ENCODE measurements at places on chromosomes 11 and 22.

- DNase-seq = no peak
Observed at GRCh38 chr11:100860318-100861155, 173.4 kb downstream of the ARHGAP42 start.

DNA sequence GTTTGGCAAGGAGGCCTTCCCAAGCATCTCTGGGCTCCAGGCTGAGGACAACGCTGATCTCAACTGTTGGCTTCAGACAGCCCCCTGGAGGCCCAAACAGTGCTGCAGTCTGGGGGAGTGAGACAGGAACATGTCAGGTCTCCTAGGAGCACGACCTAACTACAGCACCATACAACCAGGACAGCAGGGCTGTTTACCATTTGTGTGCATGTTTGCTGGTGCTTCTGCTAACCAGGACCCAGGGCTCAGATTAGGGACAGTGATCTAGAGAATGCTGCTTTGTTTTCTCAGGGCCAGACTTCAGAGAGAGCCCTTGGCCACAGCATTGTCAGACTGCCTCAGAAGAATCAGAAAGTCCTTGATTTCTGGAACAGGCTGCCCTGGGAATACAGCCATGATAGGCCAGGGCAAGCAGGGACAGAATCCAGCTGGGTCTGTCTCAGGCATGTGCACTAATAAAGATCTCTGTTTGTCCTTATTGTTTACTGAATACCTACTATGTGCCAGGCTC is 126.5 kb downstream of the VPREB1 start:
- no peak for DNase-seq

- DNase-seq = peak; percentile 32
Observed at GRCh38 chr11:111422494-111423249, 43.6 kb upstream of the POU2AF1 start.

- no peak for DNase-seq
Observed at GRCh38 chr11:108877178-108877577, 212.3 kb downstream of the DDX10 start.

DNA sequence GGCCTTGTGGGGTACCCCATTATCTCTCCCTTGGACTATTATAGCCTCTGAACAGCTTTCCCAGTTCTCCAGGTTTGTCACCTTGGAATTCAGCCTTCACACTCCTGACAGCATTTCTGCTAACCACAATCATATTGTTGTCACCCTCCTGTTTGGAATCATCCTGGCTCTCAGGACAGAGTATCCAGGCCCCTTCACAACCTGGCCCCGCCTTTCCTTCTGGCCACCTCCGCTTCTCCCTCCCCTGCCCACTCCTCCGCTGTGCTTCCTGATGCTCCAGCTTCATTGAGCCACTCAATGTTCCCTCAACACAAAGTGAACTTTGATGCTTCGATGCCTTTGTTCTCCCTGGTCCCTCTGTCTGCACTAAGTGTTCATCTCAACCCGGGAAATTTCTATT is 3.1 kb downstream of the GPR83 start:
- no peak for DNase-seq

- no peak for DNase-seq
Observed at GRCh38 chr11:59778122-59778521, 22.9 kb downstream of the STX3 start.

GRCh38 chr22:43185860-43186261 is 1.1 kb downstream of the TTLL12 start:
- no peak for DNase-seq

- DNase-seq = peak; percentile 88
Observed at GRCh38 chr11:95254131-95254704, 23.2 kb upstream of the SESN3 start.

DNA sequence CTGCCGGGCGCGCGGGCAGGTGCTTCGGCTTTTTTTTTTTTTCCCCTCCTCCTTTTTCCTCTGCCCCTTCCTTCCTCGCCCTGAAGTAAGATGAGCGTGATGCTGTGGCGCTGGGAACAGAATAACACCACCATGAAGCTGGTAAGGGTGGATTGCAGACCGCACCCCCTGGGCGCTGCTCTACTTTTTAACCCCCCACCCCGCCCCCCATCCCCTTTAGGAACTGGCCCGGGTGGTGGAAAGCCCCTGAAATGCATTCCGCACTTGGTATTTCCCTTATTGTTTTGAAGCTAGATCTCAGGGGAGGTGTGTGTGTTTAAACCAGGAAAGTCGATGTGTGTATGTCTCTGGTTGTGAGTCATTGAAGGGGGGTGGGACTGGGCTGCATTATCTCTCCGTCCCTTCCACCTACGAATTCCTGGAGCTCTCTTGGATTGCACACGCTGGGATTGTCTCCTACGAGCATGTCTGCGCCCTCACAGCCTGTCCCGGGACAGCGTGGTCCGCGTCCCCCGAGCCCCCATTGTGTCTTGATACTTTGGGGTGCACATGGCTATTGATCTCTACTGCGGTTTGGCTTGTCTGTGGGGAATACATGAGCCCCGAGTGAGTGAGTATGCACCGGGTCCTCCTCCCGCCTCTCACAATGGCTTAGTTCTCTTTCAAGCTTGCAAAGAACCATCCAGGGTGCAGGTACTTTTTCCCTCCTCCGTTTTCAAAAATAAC is 64.9 kb downstream of the NAV2 start:
- DNase-seq = no peak

- peak; percentile 9 for DNase-seq
Observed at GRCh38 chr11:56783448-56784041, 35.0 kb upstream of the OR9G4 start.

- DNase-seq = no peak
Observed at GRCh38 chr11:111452817-111453552, 59.2 kb downstream of the BTG4 start.

DNA sequence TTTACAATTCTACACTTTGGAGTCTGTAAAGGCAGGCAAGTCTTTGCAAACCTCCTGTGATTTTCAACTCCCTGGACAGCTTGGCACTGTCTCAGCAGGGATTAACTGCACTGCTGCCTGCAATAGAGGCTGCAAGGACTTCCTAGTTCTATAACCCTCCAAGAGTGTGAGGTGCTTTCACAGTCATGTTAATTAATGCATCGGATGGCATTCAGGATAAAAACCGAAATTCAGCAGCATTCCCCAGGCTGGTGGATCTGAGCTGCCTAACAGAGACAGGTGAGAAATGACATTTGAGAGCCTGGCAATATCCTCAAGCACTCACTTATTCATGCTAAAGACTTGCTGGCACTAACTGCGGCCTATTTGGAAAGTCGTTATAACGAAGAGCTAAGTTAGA is 85.0 kb downstream of the LARGE1 start:
- DNase-seq = no peak

GRCh38 chr11:77213589-77214428 is 85.8 kb downstream of the MYO7A start:
- DNase-seq = no peak

DNA sequence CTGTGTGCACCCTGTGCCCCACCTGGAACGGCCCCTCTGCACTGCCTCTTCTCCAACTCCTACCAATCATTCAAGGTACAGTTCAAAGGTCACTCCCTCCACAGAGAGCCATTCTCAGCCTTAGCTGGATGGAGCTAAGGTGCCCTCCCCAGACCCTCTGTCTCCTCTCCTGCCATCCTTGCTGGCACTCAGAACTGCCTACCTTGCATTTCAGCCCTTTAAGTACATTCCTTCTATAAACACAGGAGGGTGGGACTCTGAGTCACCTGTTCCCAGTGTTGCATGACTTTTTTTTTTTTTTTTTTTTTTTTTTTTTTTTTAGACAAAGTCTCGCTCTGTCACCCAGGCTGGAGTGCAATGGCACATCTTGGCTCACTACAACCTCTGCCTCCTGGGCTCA is 8.6 kb downstream of the TTLL1 start:
- DNase-seq = no peak

DNA sequence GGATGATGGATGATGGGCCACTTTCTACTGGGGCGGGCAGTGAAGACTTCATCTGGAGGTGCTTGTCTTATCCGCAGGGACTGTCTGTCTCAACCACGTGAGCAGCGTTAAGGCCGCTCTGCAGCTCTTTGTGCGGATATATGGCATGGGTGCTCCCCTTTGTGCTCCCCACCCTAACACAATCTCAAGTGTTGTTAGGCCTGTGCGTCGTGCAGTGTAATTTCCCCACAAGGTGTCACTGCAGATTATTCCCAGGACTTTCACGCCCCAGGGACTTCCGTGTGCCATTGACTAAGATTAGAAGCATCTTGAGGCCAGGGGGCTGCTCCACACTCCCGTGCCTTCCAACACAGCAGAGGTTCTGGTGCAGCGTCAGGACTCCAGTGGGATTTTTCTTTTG is 65.3 kb downstream of the TBC1D22A start:
- DNase-seq = no peak

- no peak for DNase-seq
Observed at GRCh38 chr11:80362563-80363340, 921.9 kb upstream of the TENM4 start.

DNA sequence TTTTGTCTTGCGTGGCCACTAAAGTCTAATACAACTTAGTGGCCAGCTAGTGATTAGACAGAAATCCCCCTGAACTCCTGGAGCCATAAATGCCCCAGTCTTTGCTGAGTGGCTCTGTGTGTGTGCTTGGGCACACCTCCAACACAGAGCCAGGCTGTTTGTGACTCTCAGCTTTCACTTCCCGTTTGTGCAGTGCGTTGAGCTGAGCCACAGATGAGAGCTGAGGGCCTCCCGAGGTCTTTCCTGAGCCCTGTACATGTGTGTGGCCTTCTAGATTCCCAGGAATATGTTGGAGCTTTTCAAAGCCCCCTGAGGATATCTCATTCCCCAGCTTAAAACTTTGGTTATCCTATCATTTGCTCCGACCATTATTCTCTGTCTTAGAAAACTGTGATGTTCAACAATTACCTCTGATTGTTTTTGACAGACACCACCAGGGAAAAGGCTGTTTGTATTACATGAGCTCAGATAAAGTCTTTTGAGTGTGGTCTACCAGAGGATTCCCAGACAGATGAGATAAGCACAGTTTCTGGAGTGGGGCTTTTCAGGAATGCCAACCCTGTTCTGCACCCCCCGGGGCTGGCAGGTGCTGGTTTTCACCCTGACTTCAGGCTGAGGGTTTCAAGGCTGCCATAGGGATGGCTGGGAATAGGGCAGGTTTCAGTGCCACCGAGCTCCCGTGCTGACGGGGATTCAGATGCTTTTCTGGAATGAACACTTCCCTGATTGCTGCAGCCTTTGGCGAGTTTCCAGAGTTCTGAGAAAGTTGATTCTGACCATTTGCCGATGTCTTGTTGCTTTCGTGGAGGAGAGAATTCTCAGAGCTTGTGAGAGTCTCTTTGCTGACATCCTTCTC is 23.8 kb downstream of the IGHMBP2 start:
- no peak for DNase-seq

- DNase-seq = no peak
Observed at GRCh38 chr22:42970029-42970428, 44.9 kb downstream of the PACSIN2 start.

- no peak for DNase-seq
Observed at GRCh38 chr11:132264616-132265015, 894.2 kb downstream of the NTM start.

DNA sequence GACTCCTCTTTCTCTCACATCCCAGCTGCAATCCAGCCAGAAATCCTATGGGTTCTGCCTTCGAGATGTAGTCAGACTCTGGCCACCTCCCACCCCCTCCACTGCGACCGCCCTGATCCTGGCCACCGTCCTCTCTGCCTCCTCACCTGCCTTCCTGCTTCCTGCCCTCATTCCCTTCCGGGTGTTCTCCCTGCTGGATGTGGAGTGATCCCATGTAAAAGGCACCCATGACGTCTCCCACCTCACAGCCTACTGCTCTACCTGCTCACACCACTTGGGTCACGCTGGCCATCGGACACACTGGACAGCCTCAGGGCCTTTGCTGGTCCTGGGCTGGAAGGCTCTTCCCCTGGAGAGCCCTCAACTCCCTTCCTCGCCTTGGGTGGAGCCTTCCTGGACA is 33.7 kb upstream of the CD5 start:
- DNase-seq = no peak

GRCh38 chr11:14079011-14079410 is 116.5 kb downstream of the SPON1 start:
- DNase-seq = peak; percentile 15

DNA sequence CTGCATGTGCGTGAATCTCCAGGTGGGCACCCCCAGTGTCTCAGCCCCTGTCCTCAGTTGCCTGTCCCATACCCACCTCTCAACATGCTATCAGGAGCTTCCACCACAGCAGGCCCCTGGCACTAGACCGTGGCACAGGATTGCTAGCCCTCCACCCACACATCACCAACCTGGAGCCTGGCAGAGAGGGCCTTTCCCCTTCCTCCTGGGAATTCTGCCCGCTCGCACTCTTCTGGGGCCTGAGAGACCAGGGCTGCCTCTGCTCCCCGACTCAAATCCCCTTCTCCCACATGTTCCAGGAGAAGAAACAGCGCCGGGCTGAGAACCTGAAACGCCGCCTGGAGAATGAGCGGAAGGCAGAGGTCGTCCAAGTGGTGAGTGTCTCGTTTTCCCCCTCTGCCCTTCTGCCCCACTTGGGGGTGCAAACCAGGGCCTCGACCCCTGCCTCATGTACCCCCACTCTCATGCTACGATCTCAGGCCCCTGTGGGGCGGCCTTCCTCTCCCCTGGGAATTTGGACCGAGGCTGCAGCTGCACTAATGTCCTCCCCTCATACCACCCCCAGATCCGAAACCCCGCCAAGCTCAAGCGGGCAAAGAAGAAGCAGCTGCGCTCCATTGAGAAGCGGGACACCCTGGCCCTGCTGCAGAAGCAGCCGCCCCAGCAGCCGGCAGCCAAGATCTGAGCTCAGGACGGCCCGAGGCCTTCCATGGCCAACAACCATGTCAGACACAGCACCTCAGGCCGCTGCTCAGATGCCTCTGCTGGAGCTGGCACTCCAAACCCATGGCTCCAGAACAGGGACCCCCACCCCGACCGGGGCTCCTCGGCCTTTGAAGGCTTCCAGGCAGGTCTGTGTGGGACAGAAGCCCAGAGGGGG is 5.9 kb downstream of the PTGDR2 start:
- no peak for DNase-seq

- DNase-seq = no peak
Observed at GRCh38 chr22:17811119-17811518, 36.9 kb upstream of the BID start.

DNA sequence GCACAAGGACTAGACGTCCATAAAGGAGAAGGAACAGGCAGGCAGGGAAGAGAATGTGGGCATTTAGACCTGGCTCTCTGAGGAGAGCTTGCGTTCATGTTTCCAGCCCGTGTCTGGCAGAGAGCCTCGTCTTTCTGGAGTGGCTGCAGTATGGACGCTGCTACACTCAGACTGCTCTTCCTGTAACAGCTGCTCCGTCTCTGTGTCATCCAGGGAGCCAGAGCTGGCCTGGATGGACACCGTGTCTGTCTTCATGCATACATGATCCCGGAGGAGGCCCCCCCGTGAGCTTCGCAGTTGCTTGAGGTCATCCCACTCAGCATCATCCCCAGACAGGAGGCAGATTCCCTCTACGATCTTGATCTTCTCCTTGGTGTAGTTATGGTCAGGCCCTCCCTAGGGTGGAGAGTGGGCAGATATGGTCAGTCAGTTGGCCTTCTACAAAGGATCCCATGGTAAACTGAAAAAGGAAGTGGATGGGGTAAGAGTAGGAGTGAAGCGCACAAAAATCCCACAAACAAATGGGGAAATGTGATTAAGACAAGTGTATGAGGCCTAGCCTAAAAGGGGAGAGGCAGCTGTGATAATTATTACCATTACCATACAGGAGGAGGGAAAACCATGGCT is 13.0 kb upstream of the CKAP5 start:
- DNase-seq = no peak

All from CD4-positive, alpha-beta T cell treated with Interleukin-12 subunit alpha and Interleukin-12 subunit beta, for 1 hour (primary cell).